A549 (cell line): ENCODE measurements at places on chromosomes 12 and 14.

GRCh38 chr12:89243771-89244170 is 108.5 kb downstream of the DUSP6 start:
- no peak for DNase-seq

DNA sequence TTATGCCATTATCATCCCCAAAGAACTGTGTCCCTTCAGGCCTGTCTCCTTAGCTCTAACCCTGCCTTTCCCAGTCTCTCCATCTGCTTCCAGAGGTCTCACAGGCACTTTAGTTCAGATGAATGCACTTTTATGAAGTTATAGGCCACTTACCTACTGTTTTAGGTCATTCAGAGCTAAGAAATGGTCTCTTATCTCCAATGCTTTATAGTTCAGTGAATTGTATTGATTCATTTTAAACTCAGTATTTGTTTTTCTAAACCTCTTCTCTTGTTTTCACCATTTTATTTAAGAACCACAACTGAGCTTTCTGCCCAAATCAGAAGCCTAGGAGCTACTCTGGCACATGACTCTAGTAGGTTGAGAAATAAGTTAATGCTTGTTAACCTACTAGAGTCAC is 197.5 kb upstream of the ATP2B1 start:
- no peak for DNase-seq

DNA sequence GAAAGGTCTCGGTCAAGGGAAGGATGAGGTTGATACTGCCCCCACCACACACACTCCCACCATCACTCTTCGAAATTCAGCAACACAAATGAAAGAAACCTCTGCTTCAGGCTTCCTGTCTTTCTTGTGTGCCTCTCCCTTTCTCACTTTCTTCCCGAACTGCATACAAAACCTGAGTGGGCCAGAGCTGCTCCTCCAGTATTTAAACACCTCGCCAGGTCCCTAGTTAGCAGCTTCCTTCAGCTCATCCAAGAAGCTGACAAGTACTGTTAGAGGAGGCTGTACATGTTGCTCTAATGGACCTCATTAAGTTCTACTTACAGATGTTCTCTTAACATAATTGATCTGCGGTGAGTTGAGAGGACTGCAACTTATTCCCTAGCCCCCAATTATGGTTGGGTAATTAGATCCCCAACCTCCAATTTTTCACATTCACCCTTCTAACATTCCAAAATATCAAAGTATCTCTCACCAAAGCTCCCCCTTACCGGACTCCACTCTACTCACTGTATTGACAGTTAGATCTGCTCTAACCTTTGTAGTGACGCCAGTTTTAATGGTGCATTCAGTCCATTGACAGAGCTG is 4.1 kb upstream of the LMO3 start:
- no peak for DNase-seq

DNA sequence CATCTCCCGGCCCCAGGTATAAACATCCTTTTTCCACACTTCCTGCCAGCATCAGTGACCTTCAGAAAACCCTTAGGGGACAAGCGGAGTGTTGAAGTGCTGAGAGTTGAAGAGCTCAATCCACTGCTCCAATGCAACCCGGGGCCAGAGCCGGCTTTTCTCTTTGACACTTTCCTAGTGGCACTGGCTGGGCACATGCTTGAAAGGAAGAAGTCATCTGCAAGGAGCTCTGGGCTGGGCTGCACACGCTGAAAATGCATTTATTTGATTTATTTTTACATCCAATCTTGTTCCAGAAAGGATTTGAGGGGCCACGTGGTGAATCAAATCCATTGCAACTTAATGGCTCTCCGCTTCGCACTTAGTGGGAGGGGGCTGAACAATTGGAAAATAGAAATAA is 229.0 kb upstream of the DIO3 start:
- no peak for DNase-seq

DNA sequence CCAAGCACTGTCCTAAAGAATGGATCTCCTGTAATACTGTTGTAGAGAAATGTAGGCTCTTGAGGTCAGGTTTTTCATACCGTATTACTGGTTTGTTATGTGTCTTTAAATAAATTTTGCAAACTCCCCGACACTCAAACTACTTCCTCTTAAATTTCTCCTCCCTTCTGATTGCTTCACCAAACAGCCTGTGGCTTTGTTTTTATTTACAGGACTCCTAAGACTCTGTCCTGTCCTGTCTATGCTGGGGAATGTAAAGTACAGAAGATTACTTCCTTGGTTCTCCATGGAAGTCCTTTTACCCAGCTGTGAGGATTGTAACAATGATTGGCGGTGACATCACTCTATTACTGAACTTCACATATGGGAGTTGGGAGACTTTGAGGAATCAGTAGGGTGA is 873.5 kb downstream of the DIO2 start:
- no peak for DNase-seq

GRCh38 chr12:115672086-115672485 is 605.4 kb downstream of the MED13L start:
- DNase-seq = no peak

DNA sequence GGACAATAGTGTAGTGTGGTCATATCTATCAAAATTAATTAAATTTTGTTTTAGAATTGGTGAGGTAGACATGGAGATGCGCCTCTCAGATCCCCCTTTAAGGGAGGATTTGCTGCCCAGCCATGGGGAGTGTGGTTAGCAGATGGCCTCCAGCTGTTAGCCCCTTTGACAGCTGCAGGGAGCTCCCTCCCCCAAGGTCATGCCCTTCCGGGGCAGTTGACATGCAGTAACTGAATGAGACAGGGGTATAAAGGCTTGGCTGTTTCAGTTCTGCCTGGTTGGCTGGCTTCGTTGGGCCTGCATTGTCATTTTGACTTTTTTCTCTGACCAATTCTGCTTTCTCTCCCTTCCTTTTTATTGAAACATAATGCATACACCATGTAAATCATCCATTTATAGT is 291.5 kb upstream of the SRRM4 start:
- DNase-seq = no peak

DNA sequence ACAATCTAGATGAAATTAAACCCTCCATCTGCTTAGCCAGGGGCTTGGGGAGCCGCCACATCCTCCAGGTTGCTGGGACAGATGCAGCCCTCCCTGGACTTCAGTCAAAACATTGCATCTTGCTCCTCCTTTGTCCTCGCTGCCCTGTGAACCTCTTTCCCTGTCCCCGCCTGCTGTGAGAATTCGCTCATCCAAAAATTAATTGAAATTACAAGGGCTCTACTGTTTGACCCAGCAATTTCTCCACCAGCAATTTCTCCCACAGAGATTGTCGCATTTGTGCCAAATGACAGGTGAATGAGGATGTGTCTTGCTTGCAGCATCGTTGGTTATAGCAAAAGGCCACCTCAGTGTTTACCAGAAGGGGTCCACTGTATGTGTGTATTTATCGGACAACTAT is 5.0 kb upstream of the POP5 start:
- no peak for DNase-seq

GRCh38 chr12:14612898-14613445 is 45.3 kb upstream of the PLBD1 start:
- no peak for DNase-seq

DNA sequence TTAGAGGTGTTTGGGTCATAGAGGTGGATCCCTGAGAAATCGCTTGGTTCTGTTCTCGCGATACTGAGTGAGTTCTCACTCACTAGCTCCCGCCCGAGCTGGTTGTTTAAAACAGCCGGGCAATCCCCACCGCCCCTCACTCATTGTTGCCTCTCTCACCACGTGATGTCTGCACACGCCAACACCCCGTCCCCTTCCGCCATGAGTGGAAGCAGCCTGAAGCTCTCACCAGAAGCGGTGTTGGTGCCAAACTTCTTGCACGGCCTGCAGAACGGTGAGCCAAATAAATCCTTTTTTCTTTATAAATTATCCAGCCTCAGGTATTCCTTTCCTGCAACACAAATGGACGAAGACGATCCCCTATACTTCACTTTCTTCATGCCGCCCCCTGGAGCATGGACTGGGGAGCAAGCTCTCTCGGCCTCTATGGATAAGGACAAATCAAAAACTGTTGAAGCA is 45.4 kb upstream of the CCND2 start:
- DNase-seq = no peak

DNA sequence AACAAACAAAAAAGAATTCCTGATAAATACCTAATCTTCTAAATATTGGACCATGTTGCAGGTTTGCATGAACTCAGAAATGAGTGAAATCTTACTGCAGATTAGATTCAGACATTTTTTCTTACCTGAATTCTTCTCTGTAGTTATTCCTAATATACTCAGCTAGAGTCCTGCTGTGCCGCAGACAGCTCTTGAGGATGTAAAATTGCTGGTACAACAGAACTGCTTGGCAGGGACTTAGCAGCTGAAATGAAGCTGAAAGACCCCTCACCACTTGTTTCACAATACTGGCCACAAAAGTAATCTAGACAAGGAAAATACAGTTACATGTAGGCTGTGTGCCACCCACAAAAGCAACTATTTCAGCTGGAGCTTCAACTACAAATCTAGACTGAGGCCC is 48.3 kb upstream of the KICS2 start:
- DNase-seq = no peak
